GM06990 (cell line): ENCODE measurements at places on chromosomes 7 and 10.

DNA sequence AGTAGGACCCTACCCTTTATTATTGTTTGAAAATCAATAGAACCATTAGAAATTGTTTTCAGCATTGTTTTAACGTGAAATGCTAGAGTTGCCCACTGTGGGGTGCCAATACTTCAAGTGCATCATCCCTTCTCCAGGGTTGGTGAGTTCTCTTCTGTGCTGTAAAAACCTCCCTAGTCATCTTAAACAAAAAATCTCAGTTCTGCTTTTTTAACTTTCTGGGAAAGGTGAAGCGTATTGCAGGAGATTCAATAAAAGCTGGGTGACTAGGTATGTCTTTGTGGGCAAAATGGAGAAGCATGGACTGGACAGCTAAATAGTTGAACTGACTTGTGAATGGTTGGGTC is 699.1 kb downstream of the SUGCT start:
- DNase-seq, result no peak

DNA sequence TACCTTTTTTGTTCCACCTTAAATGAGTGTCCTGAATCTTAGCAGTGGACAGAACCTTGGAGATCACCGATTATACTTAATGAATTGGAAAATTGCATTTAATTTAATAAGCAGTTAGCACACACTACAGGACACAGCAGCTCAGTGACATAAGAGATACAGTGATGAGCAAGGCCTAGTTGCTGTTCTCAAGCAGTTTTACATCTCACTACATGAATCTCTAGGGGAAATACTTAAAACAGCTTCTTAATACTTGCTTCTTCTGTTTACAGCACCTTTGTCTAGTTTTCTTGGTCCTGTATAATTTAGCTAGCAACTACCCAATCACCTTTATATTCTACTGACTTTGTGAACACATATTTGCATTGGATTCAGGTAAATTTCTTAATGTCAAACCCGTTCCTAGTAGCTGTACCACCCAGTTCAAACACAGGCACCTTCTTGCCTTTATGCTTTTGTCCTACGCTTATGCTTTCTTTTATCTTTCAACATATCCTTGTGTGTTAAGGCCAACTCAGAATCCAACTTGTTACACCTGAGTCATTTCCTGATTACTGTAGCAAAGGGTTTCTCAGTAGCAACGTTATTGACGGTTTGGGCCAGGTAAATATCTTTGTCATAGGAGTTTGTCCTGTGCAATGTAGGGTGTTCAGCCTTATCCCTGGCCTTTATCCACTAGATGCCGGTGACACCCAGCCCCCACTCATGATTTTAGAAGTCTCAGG is 1.8 kb downstream of the STAM start:
- no peak for DNase-seq

DNA sequence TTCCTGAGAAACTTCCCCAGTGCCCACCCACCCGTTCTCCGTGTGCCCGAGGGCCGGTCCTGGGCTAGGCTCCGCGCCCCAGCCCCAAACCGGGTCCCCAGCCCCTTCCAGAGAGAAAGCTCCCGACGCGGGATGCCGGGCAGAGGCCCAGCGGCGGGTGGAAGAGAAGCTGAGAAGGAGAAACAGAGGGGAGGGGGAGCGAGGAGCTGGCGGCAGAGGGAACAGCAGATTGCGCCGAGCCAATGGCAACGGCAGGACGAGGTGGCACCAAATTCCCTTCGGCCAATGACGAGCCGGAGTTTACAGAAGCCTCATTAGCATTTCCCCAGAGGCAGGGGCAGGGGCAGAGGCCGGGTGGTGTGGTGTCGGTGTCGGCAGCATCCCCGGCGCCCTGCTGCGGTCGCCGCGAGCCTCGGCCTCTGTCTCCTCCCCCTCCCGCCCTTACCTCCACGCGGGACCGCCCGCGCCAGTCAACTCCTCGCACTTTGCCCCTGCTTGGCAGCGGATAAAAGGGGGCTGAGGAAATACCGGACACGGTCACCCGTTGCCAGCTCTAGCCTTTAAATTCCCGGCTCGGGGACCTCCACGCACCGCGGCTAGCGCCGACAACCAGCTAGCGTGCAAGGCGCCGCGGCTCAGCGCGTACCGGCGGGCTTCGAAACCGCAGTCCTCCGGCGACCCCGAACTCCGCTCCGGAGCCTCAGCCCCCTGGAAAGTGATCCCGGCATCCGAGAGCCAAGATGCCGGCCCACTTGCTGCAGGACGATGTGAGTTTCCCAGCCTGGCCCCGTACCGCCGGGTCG is at the start of gene SCD:
SCD (plus strand) TSS at position 469 of the 803 bp plus-strand sequence; CDS start at position 741, 272 bp downstream.
- peak; percentile 89 for DNase-seq

DNA sequence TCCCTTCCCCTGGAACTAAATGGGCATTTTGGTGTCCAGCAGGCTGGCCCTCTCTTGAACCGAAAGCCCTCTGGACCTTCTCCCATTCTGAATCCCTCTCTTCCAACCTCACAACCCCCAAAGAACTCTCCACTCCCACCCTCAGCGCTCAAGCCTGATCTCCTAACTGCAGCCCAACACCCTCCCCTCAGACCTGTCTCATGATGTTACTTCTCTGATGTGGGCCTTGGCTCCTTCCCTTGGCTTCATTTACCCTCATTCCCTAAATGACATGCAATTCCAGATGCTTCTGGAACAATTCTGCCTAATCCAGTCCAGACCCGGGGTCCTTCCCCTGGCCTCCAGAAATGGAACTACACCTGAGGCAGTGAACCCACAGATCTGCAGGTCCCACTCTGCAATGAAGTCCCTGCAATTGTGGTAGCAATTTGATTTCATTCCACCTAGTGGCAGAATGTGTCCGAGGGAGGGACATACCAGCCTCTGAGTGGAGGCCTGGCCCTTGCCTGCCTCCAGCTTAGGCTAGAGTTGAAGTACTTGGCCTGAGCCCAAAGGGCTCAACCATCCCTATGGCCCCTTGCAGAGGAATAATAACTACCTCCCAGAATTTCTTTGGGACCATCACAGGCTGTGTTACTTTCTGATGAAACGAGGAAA is 4.1 kb upstream of the CEP41 start:
- DNase-seq, result no peak

DNA sequence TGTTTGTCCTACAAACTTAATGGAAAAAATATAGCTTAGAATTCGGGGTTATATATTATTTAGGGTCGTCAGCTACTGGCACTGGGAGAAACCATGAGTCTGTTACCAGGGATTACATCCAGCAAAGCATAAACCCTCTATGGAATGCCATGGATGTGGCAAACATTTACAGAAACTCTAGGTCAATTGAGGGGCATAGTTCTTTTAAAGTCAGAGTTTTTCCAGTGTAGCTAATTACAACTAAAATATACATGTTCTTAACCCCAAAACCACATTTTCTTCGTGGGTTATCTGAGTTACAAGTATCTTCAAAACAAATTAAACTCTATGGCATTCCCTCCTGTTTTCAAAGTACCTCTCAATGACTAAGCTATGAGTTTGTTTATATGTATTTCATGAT is 99.3 kb upstream of the THSD7A start:
- DNase-seq, result no peak
